G401 (cell line): ENCODE measurements at places on chromosomes 1 and 21.

- DNase-seq = no peak
These were observed 46.2 kb upstream of the BCL10 start for GRCh38 chr1:85322655-85323054.

DNA sequence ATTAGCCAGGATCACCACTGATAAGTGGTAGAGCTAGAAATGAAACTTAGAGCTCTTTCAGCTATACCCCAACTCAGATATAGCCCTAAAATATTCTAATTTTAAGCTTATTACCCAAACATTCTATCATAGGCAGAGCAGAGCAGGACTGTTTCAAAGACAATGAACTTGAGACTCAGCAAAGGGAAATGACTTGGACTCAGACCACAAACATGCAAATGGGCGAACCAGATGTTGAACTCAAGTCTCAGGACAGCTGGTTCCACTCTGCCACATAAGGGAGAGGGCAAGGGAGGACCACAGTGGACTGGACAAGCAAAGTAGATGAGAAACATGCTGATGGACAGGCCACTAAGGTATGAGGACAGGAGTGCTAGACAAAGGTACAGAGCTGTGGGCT, 315.3 kb downstream of the OMA1 start:
- DNase-seq = no peak

GRCh38 chr21:45836268-45836655, 145.3 kb upstream of the COL6A1 start:
- DNase-seq = peak; percentile 57

DNA sequence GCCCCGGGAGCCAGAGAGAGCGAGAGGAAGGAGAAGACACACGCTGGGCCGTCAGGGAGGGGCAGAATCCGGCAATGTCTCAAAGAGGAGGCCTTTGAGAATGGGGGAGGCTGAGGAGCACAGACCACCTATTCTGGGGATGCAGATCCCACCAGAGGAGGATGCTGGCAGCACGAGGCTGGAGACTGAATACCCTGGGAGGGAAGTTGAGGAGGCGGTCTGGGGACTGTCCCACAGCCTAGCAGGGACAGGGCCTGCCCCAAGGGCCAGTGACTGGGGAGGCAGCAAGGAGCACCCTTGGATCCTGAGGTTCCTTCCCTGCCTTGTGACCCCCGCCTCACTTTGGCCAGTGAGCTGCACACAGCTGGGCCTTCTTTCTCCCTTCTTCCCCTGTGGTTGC, 49.2 kb downstream of the SLC37A1 start:
- no peak for DNase-seq

- no peak for DNase-seq
These were observed 2.1 kb upstream of the RD3 start for GRCh38 chr1:211493876-211494653.

- no peak for DNase-seq
These were observed 4.6 kb upstream of the SOAT1 start for GRCh38 chr1:179288977-179289376.
